ENCODE measurements at places on chromosomes 5 and 9.

GRCh38 chr5:7474821-7475403 is 79.0 kb downstream of the ADCY2 start:
- no peak for DNase-seq

GRCh38 chr5:141040771-141041426 is 10.3 kb upstream of the PCDHB1 start:
- peak; percentile 69 for DNase-seq

DNA sequence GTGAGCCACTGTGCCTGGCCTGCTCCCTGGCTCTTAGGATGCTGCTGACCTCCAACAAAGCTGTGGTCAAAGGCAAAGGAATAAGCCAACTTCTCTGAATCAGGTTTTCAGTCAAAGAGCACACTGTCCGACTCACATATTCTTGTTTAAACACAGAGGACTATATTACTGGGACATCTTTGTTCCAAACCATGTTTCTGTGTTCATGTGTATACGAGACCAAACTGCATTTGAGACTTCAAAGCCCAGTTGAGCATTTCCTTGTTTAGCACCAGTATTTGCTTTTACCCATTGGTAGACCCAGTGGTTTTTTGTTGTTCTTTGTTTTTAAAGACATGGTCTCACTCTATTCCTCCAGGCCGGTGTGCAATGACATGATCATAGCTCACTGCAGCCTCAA is 100.2 kb downstream of the SCAI start:
- no peak for DNase-seq

GRCh38 chr9:79264511-79265355 is 307.0 kb upstream of the TLE4 start:
- DNase-seq: no peak

DNA sequence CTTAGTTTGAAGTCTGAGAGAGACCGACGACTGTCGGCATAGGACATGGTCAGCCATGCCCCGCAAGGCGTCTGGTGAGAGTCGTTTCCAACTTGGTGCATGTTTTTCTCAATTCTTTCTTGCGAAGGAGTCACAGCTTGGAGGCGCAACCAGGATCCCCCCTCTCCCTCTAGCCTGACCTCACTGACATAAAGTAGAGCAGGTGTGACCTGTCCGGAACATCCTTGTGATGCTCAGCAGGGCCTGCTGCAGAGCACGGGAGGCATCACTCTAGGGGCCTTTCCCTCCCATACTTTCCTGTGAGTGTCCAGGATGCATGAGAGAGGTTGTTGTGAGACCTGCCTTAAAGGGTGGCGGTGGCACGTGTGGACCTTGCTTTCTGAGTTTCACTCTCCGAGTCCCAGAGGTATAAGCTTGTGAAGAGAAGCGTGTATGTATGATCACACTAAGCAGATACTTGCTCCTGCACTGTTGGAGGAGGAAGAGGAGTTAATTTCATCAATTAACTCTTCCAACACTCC is 5.0 kb downstream of the TENT4A start:
- no peak for DNase-seq

- DNase-seq: no peak
These were observed 40.8 kb upstream of the LARP1 start for GRCh38 chr5:154714266-154714986.

DNA sequence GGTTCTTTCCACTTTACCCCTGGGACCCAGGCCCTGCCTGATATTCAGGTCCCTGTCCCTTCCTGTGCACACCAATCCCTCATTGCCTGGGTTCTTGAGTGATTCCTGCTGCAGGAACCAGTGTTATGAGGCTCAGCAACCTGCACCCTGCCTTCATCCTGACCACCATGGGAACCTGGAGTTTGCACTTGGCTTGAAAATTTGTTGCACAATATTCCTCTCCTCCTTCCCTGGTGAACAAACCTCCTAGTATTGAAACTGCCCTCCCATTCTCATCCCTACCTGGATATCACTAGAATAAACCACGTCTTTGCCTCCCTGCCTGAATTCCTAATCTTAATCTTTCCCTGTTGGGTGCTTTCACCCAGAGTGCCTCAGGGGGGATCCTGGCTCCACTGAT is 52.1 kb upstream of the AFAP1L1 start:
- no peak for DNase-seq

GRCh38 chr5:151087486-151087885 is 6.7 kb upstream of the TNIP1 start:
- DNase-seq: no peak

DNA sequence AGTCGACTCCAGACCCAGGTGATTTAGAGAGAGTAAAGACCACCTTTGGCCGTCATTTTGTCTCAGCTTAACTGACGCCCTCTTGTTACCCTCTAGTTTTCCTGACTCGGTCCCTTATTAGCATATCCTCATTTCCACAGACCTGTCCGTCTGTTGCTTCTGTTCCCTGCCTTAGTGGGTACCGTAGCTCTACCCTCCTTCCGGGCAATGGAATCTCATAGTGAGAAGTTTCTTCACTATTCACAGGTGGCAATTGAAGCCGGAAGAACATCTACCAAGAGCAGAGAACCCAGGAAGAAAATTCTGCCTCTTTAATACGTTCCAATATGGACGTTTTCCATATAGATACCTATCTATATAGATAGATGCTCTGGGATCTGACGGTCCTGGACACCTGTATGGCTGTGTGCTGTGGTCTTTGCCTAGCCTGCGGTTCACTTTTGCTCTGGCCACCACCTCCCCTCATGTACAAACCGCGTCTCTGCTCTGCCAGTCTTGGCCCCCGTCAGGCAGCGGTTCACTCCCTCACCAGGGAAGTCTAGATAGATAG is 652 bp upstream of the TMEM161B start:
- peak; percentile 16 for DNase-seq

GRCh38 chr9:87499424-87500017 is 1.9 kb downstream of the DAPK1 start:
- DNase-seq: no peak

DNA sequence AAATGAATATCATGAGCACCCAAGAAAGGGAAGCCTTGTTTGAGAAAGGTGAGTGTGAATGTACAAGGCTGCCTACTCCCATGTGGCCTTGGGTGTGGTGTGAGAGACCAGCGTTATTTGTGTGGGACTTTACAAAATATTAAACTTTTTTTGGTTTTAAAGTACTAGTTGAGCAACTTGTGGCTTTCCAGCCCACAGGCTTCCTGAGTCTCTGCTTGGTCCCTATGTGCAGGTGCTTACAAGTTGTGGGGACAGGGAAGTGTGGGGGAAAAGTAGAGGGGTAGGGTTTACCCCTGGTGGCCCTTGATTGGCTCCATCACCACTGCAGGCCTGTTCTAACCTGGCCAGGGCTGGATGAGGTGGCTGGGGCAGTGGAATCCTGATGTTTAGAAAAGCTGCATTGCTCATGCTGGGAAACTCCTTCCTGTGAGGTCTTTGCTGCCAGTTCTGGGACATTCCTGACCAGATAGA is 19.7 kb downstream of the PTTG1 start:
- DNase-seq: no peak

GRCh38 chr9:138052635-138053320 is 175.2 kb downstream of the CACNA1B start:
- DNase-seq: no peak

- no peak for DNase-seq
These were observed 11.9 kb upstream of the NXNL2 start for GRCh38 chr9:88523056-88523455.

DNA sequence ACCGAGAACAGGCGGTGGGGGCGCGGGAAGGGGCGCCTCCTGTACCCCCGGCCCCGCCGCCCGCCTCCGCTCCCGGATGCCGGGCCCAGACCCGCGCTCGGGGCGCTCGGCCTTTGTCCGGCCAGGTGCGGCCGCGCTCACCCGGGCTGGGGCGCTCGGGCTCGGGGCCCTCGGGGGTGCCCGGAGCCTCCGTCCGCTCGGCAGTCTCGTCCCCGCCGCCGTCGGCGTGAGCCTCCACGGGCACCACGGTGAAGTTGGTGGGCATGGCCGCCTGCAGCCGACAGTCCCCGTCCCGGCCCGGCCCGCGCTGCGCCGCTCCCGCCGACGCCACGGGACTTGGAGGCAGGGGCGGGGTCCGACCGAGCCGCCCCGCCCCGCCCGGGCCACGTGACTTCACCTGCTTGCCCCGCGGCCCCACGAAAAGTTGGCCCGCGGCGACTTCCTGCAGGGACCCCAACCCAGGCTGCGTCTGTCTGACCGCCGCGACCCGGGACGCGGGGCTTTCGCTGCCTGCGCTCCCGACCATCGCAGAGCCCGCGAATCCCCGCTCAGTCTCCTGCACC is at the start of gene SLC12A7:
TSS of gene SLC12A7 (minus strand) at position 337 of the 563 bp plus-strand sequence. CDS start at position 265, 72 bp downstream.
- DNase-seq: peak; percentile 65

DNA sequence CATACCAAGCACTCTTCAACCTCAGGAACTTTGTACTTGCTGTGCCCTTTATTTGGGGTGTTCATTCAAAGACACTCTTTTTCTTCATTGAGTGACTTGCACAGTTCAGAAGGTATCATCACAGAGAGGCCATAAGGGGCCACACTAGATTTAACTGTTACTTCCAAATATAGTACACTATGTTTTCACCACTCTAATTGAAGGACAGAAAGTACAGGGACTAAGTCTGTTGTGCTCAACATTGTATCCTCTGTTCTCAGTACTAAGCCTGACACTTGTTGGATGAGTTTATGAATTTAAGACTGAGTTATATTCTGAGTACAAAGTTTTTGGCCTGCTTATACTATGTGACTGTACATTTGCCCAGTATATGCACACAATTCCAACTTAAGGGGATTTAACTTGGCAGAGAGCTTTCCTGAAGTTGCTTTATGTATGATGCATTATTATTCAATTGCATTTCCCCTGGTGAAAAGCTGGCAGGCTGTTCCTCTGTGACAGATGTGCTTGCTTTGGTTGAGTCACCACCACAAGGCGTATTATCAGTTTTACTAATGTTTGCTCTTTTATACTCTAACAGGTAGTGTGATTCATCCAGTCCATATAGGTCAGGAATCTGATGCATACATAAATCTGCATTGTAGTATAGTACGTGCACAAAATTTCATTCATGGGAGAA is 714.8 kb downstream of the TLR4 start:
- no peak for DNase-seq

DNA sequence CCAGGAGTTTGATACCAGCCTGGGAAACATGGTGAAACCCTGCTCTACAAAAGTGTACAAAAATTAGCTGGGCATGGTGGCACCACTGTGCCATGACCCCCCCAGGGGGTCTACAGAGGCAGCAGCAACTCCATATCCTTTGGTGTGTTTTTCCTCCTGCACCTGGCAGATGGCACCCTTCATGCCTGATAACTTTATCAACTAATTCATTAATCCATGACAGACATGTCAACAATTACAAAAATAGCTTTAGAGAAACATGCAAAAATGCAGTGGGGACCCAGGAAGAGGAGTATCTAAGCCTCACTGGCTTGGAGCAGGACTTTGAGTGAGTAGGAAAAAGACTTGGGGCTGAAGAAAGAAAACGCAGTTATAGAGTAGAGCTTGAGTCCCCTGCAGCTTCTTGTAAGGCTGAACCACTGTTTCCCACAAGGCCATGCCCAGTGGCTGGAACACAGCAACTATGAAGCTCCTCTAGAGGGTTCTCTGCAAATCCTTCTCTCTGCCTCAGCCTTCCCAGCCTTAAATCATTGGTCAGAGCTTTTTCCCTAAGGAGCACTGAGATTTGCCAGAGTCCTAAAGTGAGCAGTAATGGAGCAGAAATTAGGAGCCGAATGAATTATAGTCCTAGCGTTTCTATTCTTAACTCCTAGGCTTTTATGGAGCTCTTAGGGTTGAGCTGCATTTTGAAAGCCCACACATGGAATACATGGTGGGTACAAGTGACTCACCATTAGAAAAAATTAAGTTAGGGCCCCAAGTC is 25.5 kb upstream of the B4GALT1 start:
- DNase-seq: no peak

DNA sequence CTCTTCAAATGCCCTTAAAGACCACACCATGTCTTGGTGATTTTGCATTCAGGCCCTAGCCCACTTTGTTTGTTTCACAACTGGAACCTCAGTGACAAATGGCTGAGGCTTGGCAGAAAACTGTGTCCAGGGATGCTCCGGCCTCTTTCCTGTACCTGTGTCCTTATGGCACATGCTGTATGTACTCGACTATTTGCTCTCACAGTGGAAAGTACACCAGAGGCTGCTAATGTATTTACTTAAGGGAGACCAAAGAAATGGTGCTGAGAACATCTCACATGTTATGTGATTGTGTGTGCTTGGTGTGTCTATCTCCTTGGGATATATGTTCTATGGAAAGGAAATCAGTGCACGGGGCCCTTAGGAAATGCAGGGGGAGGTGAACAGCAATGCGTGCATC is 263.3 kb downstream of the GADD45G start:
- no peak for DNase-seq
